Stimulated activated memory B cell treated with anti-CD40 and anti-IgM and Interleukin-4, amounts not matched to agents 10 μg/mL and 1 μg/mL and 100 μg/mL, for 72 hours (primary cell): ENCODE measurements at places on chromosomes 1 and 21.

GRCh38 chr1:26719205-26719604, 23.4 kb downstream of the ARID1A start:
- H3K4me3 ChIP-seq: no peak overlapping the region
- H3K4me1 ChIP-seq: peaks cover 87% of the 10 kb centered on the region
- H3K27me3 ChIP-seq: no peaks in the 10 kb centered on the region

- H3K27ac ChIP-seq: no peak overlapping the region
- H3K4me3 ChIP-seq: no peak overlapping the region
- no peak for ATAC-seq
- peaks cover 5% of the 10 kb centered on the region for H3K4me1 ChIP-seq
- H3K36me3 ChIP-seq: peaks cover 29% of the 10 kb centered on the region
Observed at GRCh38 chr1:17028662-17029188, 17.0 kb upstream of the ATP13A2 start.

DNA sequence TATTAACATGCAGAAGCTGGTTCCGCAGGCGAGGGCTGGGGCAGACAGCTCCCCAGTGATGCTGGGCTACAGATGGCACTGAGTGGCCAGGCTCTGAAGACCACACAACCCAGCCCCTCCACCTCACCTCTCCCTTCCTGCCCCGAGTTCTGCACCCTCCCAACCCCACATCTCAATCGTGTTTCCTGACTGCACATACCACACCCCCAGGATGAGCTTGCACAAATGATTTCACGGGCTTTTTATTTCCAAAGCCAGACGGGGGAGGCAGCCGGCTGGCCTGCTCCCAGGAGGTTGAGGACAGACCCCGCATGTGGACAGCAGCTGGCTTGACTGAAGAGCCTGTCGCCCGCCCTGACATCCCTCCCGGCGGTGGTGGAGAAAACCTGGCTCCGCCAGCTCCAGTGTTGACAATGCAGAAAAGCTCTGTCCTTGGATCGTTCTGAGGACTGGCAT, 21.4 kb upstream of the ALDH4A1 start:
- ATAC-seq: no peak
- H3K27ac ChIP-seq: peak overlapping the region; percentile 44
- no peak overlapping the region for H3K4me3 ChIP-seq
- H3K36me3 ChIP-seq: peaks cover 6% of the 10 kb centered on the region

GRCh38 chr1:77446841-77447555, 165.2 kb downstream of the AK5 start:
- no peaks in the 10 kb centered on the region for H3K36me3 ChIP-seq
- no peak for ATAC-seq
- H3K27me3 ChIP-seq: no peaks in the 10 kb centered on the region
- H3K4me1 ChIP-seq: no peaks in the 10 kb centered on the region
- H3K4me3 ChIP-seq: no peak overlapping the region

DNA sequence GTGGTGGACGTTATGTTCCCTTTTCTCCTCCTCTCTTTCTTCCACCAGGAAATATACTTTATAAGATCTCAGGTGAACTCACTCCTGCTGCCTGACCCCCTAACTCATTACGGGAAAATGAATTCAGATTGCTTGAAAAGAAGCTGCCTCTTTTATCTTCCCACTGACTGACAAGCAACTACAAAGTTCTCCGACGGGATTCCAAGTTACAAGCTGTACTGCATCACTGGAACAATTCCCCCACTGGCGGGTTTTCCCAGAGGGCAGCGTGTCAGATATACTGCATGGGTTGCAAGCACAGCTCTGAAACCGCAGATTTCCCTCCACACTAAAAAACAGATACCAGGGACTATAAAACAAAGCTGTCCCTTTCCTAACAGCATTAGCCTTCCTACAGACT, 390.6 kb downstream of the KCTD3 start:
- no peaks in the 10 kb centered on the region for H3K27me3 ChIP-seq
- H3K36me3 ChIP-seq: no peaks in the 10 kb centered on the region
- H3K4me1 ChIP-seq: no peaks in the 10 kb centered on the region
- H3K4me3 ChIP-seq: no peak overlapping the region
- H3K27ac ChIP-seq: no peak overlapping the region
- ATAC-seq: no peak

DNA sequence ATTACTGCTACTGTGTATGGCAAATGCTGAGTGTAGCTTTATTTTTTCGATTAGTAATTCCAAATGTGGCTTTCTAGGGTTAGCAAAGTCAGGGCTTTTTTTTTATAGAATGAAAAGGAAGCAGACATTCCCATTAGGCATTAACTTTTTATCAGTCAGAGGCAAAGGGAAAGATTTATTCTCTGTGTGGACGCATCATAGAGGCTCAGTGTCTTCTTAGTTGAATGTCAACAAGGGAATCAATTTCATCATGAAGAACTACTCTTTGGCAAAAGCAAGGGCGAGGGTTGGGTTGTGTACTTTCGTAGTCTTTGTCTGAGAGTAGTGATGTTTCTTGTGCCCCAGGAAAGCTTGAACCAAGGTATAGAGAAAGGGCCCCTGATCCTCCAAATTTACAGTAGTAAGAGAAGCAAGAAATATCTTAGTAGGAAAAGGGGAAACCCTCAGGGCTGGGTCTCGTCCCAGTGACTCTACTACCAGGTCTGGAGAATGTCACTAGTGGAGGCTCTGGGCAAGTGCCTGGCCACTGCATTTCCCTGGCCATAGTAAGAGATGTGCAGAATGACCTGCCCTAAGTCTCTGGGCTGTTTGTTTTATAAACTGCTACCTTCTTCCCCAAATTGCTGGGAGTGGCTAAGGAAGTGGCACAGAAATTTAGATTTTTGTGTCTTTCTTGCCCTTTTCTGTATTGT, 30.0 kb upstream of the MACF1 start:
- no peaks in the 10 kb centered on the region for H3K36me3 ChIP-seq
- H3K27ac ChIP-seq: no peak overlapping the region
- H3K4me1 ChIP-seq: no peaks in the 10 kb centered on the region
- no peak for ATAC-seq
- H3K27me3 ChIP-seq: no peaks in the 10 kb centered on the region
